ENCODE measurements at places on chromosomes 5 and 9. TPM values are rescaled to one million over a fixed set of nuclear protein-coding genes. Genes with fewer than 3 reads are reported as not detected.

GRCh38 chr5:101212942-101213514, 309.9 kb upstream of the ST8SIA4 start:
- no peak for DNase-seq

Gene CSNK1A1
- 131 TPM for polyA plus RNA-seq

Gene TGFBR1
- 33.7 TPM for polyA plus RNA-seq

GRCh38 chr9:25703701-25704357, 25.6 kb upstream of the TUSC1 start:
- no peak for DNase-seq

Gene SHOC1
- 0.04 TPM for polyA plus RNA-seq

GRCh38 chr9:93470391-93470790, 17.0 kb upstream of the FAM120AOS start:
- DNase-seq = no peak

Gene FBXL7
- polyA plus RNA-seq = 22.1 TPM

DNA sequence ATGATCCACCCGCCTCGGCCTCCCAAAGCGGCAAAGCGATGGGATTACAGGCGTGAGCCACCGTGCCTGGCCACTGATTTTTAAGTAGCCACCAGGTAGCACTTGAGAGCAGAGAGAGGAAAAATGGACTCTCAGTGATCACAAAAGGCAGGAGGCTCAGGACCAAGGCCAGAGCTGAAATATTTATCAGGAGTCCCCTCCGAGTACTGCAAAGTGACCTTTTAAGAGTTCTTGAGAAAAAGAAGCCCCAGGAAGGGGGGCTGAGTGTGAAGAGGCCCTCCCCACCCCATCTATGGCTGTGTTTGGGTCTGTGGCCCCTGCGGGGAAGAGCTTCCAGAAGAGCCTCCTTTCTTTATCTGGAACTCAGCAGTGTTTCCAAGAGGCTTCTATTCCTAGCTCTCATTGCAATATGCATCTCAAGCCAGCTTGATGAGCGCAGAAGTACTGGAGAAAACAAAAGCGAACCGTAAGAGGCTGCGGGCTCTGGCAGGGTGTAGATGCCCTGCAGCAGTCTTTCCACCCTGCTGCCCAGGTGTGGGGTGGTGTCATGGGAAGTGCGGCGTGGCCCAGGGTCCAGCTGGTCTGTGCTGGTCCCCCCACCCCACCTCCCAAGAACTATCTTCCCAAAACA, 75.5 kb upstream of the CDK20 start:
- no peak for DNase-seq

GRCh38 chr9:131739959-131740648, at the start of gene RAPGEF1:
Gene RAPGEF1, minus strand, starts transcription at chr9:131740076. Its CDS starts 246 bp downstream, at chr9:131739830.
- no peak for DNase-seq

Gene NUTM2F
- polyA plus RNA-seq = not detected

DNA sequence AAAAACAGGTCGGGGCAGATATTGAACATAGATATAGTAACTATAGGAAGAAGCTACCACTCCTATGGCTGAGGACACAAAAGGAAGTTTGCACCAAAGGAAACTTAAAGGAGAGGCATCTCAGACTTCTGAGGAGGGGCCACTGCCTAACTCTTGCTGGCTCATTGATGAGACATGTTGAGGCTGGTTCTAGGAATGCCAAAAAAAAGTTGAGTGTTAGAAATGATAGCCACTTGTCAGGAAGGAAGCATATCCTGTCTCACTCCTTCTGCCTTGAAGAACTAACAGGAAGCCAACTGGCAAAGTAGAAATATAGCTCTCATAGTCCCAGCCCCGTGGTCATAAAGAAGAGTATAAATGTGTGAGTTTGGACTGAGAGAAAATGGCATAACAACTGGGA, 23.3 kb upstream of the STOM start:
- DNase-seq = no peak

Gene BARHL1
- not detected for polyA plus RNA-seq

DNA sequence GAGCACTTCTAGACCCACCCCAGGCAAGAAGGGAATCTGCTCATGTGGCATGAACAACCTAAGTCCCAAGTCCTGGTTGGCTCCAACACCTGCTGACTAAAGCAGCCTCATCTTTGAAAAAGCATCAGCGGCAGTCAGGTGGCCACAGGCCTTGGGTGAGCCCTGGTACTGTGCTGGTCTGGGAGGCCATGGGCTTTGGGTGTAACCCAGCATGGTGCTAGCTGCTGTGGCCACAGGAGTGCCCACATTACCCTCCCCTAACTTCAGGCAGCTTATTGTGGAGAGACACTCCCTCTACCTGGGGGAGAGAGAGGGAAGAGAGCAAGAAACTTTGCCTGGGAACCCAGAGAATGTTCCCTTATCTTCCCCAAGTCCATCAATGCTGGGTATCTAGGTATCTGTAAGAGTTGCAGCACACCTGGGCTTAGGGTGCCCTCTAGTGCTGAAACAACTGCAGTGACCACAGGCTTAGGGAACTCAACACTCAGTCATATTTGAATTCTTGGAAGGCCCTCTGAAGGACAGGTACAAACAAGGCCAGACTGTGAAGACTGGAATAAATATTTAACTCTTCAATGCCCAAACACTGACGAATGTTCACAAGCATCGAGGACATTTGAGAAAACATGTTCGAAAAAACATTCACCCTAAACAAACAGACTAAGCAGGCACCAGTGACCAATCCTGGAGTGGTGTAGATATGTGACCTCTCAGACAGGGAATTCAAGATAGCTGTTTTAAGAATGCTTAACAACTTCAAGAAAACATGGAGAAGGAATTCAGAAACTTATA, 69.9 kb upstream of the OR2K2 start:
- DNase-seq = no peak

- peak; percentile 54 for DNase-seq
These were observed 64.0 kb upstream of the FYB1 start for GRCh38 chr5:39283231-39283818.

- DNase-seq = no peak
These were observed 147.5 kb downstream of the CAVIN4 start for GRCh38 chr9:100725371-100725770.

DNA sequence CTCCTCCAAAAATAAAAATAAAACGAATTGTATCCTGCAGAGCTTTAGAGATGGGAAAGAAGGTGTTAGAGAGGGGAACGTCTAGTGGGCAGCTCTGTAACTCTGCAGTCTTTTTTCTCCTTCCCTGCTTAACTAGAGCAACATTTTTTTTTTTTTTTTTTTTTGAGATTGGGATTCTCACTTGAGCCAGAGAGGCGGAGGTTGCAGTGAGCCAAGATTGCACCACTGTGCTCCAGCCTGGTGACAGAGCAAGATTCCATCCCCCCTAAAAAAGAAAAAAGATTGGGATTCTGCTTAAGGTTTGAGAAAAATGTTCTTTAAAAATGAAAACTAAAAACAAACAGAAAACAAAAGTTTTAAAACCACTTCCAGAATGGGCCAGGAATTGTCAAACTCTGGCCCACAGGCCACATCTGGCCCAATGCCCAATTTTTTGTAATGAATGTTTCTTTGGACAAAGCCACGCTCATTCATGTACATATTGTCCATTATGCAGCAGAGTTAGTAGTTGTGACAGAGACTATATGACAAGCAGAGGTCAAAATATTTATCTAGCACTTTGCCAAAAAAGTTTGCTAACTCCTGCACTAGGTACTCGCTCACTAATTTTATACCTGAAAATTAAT, 98.5 kb downstream of the ZCCHC7 start:
- peak; percentile 28 for DNase-seq

Gene UBE2R2
- polyA plus RNA-seq = 37.7 TPM

Gene PCDHA6
- 0.19 TPM for polyA plus RNA-seq

Measured in muscle of back (tissue), 13 donors.